ENCODE measurements at places on chromosomes 4 and X. TPM values are rescaled to one million over a fixed set of nuclear protein-coding genes. Genes with fewer than 3 reads are reported as not detected.

- no peak for DNase-seq
Observed at GRCh38 chrX:29662759-29663503, 552.4 kb upstream of the MAGEB2 start.

The MAGEB1 gene
- not detected for total RNA-seq

DNA sequence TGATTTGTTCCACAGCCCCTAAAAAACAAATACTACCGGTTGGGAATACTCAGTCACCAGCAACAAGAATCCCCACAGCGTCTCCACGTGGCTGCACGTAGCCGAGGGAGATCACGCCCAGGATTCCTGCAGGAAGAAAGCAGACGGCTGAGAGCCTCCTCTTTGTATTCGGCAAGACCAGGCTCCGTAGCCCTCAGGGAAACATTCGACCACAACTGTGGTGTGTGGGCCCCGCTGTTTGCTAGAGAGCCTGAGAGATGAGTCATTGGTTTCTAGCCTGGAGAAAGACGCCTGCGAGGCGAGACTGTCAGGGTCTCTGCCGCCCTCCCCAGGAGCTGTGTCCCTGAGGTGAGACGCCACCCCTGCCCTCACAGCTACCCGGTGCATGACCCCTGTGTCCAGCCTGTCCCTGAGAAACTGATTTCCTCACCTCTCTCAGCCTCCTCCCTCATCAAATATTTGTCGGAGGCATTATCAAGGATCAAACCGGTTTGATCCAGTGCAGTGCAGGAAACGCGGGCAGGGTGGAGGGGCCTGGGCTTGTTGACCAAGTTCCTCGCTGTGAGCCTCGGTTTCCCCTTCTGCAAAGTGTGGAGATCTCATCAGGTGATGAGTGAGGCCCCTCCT, 4.7 kb upstream of the S100P start:
- DNase-seq, result no peak

The LRIT3 gene
- total RNA-seq, result 0.25 TPM

The KDR gene
- 28.8 TPM for total RNA-seq

GRCh38 chr4:170697045-170697444, 607.3 kb upstream of the AADAT start:
- DNase-seq, result no peak

DNA sequence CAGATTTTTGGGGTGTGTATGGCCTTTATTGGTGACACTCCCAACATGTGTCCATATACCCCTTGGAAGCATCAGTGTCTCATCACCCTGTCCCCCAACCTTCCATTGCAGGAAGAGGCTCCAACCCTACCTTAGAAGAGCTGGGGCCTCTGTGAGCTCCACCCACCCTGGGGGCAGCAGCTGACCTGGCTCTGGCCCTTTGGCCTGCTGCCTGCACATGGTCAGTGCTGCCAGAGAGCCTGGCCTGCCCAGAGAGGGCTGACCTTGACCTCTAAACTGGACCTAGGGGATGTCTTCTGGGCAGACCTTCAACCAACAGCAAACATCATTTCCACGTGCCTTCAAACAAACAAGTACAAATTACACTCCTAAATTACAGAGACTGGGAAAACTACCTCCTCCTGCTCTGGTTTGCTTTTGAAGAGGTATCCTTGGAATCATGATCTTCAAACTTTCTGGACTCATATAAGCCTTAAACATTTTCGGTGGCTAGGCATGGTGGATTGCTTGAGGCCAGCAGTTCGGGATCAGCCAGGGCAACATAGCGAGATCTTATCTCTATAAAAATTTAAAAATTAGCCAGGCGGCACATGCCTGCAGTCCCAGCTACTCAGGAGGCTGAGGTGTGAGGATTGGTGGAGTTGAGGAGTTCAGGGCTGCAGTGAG, 27.3 kb upstream of the KIAA0232 start:
- DNase-seq, result no peak

DNA sequence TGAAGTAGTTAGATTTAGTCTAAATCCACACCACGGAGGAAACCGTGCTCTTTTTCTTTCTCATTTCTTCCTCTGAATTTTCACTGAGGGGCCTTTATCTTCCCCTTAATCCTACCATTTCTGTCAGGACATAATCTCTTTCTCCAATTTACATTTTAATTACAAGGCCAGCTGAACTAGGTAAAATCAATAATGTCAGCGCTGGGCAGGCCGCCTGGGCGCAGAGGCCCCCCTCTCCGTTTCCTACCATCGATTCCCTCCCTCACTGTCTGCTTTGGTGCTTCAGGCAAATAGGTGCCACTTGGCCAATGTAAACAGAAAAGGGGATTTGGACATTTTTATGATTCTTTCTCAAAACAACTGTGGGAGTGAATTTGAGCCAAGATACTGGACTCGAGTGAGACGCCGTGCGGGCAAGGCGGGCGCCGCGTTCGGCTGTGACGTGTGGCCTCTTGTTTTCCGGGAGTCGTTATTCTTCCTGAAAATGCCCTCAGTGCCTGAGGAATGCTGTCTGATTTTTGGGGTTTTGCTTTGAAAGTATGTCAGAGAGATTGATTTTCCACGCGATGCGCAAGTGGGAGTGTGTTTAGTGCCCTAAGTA, 22.6 kb downstream of the UVSSA start:
- DNase-seq, result no peak

DNA sequence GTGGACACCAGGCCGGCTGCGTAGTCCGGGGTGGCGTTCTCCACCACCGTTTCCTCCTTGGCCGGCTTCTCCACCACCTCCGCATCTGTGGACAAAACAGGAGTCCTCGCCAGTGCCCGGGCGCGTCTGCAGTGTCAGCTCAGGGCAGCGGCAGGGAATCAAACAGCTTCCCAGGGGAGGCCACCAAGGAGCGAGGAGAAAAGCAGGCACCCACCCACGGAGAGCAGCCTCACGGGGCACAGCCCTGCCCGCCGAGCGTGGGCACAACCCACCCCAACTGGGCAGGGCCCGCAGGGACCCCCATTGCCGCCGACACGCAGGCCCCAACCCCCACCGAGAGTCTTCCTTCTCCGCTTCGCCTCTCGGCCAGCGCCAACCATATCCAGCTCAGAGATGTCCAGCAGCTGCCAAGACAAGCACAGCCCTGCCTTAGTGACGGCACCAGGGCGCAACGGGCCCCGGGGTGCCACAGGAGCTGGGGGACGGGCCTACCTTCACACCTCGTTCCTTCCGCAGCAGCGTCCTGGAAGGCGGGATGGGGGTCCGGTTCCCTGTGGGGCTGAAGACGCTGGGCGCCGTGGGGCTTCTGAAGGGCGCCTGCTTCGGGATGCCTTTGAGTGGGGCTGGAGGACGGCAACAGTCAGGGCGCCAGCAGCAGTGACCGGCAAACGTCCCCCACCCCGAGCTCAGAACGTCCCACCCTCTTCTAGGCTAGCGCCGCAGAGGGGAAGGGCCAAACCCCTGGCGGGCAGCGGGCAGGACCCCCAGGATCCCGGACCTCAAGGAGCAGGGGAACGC, 22.8 kb downstream of the NELFA start:
- no peak for DNase-seq

DNA sequence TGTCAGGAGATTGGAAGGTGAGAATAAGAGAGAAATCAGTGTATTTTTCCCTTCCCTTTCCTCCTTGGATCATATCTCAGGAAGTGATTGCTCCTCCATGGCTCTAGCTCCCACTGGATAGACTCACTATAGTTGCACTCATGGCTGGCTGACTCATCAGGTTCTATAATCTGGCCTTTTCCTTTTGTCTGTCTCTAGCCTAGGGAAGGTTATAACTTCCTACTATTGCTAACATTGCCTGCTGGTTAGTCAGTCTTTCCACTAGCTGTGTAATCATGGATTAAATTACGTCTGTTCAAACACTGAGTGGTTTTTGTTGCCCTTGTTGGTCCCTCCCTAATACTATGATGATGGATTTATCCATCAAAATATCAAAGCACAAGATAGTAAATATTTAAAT, 195.5 kb upstream of the VEGFC start:
- no peak for DNase-seq

The MGST2 gene
- 62.8 TPM for total RNA-seq

DNA sequence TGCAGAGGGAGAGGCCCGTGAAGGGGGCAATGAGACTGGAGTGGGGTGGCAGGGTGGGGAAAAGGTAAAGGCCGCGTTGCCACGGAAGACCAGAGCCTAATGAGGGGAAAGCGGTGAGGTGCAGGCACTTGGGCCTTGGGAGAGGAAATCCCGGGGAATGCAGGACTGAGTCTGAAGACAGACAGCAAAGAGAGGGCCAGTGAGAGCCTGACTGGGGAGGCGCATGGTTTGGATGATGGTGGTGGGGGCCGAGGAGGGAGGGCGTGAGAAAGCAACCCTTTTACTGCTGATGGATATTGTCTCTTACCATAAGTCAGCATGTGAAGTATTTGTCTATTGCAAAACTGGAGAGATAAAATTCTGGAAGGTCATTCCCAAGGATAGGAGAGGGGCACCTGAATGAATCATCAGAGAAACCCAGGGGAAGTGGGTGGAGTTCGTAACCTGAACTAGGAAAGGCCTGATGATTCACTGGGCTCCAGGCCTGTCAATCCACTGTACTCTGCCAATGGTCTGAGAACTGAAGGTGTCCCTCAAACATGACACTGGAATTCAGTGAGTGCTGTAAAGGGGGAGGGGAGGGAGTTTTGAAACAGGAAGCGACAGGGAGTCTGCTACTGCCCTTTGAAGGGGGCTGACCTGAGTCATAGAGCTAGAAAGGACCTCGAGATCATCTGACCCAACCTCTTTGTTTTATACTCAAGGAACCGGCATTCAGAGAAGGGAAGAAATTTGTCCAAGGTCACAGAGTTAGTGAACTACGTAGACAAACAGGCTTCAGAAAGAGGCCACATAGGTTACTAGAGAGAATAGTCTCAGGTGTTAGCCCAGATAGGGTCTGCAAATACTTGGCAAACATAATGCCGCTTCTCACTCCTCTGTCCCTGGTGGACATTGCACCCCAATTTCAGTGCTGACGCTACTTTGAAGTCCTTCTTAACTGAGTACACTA, 52.2 kb downstream of the NALF2 start:
- DNase-seq, result peak; percentile 46

- no peak for DNase-seq
Observed at GRCh38 chrX:68079961-68080360, 353.3 kb downstream of the OPHN1 start.

GRCh38 chrX:136684120-136684519, 36.2 kb downstream of the CD40LG start:
- DNase-seq, result no peak

All from kidney (tissue), 22 donors.